ENCODE measurements at places on chromosomes 2 and 18. TPM values are rescaled to one million over a fixed set of nuclear protein-coding genes. Genes with fewer than 3 reads are reported as not detected.

The ST8SIA5 gene
- total RNA-seq: 8.8 TPM

GRCh38 chr2:75142081-75142480 is 57.2 kb downstream of the TACR1 start:
- no peaks in the 10 kb centered on the region for H3K27me3 ChIP-seq
- no peak for DNase-seq
- H3K4me1 ChIP-seq: no peaks in the 10 kb centered on the region

- no peak overlapping the region for H3K27ac ChIP-seq
- no peaks in the 10 kb centered on the region for H3K4me1 ChIP-seq
- no peak overlapping the region for H3K4me3 ChIP-seq
Measured at GRCh38 chr2:146939991-146940685, 904.7 kb upstream of the ACVR2A start.

DNA sequence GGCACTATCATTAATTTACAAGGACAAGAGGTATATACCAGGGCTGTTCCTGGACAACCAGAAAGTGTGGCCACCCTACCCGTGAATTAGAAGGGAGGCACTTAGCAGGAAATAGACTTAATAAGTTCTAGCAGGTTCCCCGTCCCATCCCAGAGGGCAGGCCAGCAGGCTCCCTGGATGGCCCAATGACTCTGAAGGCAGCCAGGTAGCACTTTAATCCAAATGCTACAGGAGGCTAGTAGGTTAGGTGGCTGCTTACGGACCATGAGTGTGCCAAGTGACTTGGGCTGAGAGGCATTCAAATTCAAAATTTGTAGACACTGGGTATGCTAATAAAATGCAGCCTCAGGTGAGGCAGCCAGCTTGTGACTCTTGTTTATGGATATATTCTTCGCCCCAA is 123.9 kb downstream of the UXS1 start:
- H3K27ac ChIP-seq: no peak overlapping the region
- no peak overlapping the region for H3K4me3 ChIP-seq
- H3K4me1 ChIP-seq: peaks cover 6% of the 10 kb centered on the region
- no peaks in the 10 kb centered on the region for H3K36me3 ChIP-seq
- peaks cover 14% of the 10 kb centered on the region for H3K27me3 ChIP-seq

- peaks cover 43% of the 10 kb centered on the region for H3K4me1 ChIP-seq
- H3K36me3 ChIP-seq: no peaks in the 10 kb centered on the region
- H3K27me3 ChIP-seq: no peaks in the 10 kb centered on the region
- DNase-seq: no peak
- H3K27ac ChIP-seq: peak overlapping the region; percentile 94
Measured at GRCh38 chr2:36359067-36359466, 3.5 kb downstream of the CRIM1 start.

The DYNAP gene
- total RNA-seq: not detected

The GPR45 gene
- not detected for total RNA-seq

- H3K27ac ChIP-seq: no peak overlapping the region
- H3K4me1 ChIP-seq: no peaks in the 10 kb centered on the region
- H3K27me3 ChIP-seq: no peaks in the 10 kb centered on the region
- no peaks in the 10 kb centered on the region for H3K36me3 ChIP-seq
Measured at GRCh38 chr18:46843372-46843771, 73.9 kb downstream of the PIAS2 start.

DNA sequence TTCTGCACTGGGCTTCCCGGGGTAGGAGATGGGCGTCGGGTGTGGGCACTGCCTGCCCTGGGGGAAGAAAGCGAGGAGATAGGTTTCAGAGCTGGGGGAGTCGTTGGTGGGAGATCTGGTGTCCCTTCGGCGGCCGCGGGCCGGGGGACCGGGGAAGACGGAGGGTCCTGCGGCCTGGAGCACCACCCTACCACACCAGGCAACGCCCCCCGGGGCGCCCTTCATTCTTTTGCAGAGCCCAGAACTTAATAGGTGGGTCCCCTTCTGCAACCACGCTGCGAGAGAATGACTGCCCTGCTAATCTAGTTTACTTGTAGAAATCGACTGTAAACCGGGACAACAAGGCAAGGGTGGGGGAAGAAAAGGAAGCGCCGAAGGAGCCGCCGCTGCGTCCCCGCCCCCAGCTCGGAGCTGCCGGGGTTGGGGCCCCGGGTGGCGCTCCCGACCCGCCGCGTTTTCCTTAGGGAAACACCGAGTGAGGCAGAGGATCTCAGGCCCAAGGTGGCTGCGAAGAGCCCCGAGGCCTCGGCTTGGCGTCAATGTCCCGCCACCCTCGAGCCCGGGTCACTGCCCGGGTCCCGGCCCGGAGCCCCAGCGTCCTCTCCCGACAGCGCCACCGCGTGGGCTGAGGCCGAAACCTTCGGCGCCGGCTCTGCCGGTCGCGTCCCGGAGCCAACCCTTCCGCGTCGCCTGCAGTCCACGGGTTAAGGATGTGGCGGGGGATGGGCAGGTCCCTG is 5.4 kb upstream of the SATB2 start:
- peaks cover 85% of the 10 kb centered on the region for H3K27me3 ChIP-seq
- peak; percentile 60 for DNase-seq
- H3K36me3 ChIP-seq: no peaks in the 10 kb centered on the region
- peaks cover 4% of the 10 kb centered on the region for H3K4me1 ChIP-seq
- H3K27ac ChIP-seq: no peak overlapping the region

GRCh38 chr2:227115761-227116160 is 48.2 kb downstream of the COL4A4 start:
- H3K36me3 ChIP-seq: no peaks in the 10 kb centered on the region
- H3K27ac ChIP-seq: no peak overlapping the region
- no peak overlapping the region for H3K4me3 ChIP-seq

DNA sequence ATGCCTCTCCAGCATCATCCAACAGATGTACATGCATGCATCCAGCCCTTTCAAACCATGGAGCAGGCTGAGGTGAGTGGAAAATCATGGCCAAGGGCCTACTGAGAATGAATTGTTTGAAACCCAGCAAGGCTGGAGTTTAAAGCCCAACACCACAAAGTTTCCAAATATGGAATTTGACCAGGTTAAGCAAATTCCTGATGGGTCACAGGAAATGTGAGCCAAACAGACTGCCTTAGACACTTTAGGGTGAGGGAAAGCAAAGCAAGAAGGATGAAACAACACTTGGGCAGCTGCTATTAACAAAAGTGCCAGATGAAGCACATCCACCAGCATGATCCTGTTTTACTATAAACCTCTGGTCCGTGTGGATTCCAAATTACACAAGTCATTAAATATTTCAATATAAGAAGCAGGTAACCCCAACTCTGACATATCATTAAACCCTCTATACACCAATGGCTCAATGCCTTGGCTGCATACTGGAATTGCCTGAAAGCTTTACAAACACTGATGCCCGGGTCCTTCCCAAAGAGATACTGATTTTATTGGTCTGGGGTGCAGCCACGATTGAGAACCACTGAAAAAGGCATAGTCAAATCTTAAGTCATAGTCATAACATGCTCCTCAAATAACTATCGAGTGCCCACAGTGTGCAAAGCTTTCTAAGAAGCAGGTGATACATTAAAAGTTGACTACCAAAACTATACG is 9.1 kb downstream of the KLF7 start:
- no peak overlapping the region for H3K4me3 ChIP-seq
- H3K36me3 ChIP-seq: no peaks in the 10 kb centered on the region
- DNase-seq: no peak
- H3K27me3 ChIP-seq: no peaks in the 10 kb centered on the region
- peaks cover 100% of the 10 kb centered on the region for H3K4me1 ChIP-seq

DNA sequence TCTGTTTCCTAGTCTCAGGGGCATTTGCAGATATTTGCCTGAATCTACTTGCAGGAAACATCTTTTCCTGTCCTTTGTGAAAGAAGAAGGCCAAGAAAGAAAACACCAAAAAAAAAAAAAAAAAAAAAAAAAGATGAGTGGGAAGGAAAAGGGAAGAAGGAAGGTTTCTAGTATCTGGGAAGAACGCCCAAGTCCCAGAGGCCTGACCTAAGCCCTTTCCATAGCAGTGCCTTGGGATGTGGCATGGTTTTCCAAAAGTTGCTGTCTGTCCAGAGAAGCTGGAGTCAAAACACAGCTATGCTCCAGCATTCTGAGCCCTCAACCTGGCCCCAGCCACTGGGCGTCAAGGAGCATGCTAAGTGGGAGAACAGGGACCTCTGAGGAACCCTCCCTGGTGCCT is 123.5 kb downstream of the INHBB start:
- DNase-seq: peak; percentile 40
- peaks cover 29% of the 10 kb centered on the region for H3K4me1 ChIP-seq
- no peak overlapping the region for H3K4me3 ChIP-seq
- H3K27ac ChIP-seq: no peak overlapping the region
- no peaks in the 10 kb centered on the region for H3K36me3 ChIP-seq
- H3K27me3 ChIP-seq: no peaks in the 10 kb centered on the region

GRCh38 chr2:39379643-39380524 is 57.2 kb downstream of the MAP4K3 start:
- no peak overlapping the region for H3K4me3 ChIP-seq
- H3K36me3 ChIP-seq: no peaks in the 10 kb centered on the region
- no peaks in the 10 kb centered on the region for H3K27me3 ChIP-seq
- H3K4me1 ChIP-seq: peaks cover 59% of the 10 kb centered on the region
- peak overlapping the region; percentile 27 for H3K27ac ChIP-seq
- DNase-seq: peak; percentile 22

The OSBPL6 gene
- total RNA-seq: 3.9 TPM

DNA sequence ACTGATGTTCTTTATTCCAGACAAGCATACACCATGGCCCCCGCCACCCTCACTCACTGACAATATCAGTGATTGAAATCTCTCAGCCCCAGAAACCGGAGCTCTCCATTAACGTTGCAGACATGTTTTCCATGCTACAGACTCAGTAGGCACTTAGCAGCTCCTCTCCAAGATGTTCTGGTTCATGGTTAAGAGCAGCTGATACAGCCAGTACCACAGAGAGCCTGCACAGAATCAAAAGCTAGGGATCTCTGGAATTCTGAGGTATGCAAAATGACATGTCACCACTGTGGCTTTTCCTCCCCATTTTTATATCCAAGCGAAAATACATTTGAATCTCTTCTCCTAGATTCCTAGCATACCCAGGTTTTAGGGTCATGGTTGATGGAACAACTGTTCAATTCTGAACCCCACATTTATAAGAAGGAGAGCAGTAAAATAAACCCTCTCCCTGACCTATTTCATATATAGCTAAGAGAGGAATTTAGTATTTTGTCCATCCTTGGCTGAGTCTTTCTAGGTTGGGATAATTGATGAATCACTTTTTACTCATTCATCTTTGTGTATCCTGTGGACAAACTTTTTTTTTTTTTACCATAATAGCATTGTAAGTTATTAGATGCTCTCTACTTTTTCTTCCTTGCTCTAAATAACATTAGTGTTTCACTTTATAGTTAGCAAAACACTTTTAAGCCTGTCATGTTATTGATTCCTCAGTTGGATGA is 488.4 kb upstream of the PIK3C3 start:
- H3K4me3 ChIP-seq: no peak overlapping the region
- no peaks in the 10 kb centered on the region for H3K4me1 ChIP-seq
- H3K27ac ChIP-seq: no peak overlapping the region
- no peaks in the 10 kb centered on the region for H3K36me3 ChIP-seq
- no peak for DNase-seq

All from heart left ventricle (tissue), 16 donors.